ENCODE measurements at places on chromosomes 16 and 17.

GRCh38 chr16:3735541-3735940 lies 18.2 kb upstream of the TRAP1 start:
- DNase-seq, result no peak

DNA sequence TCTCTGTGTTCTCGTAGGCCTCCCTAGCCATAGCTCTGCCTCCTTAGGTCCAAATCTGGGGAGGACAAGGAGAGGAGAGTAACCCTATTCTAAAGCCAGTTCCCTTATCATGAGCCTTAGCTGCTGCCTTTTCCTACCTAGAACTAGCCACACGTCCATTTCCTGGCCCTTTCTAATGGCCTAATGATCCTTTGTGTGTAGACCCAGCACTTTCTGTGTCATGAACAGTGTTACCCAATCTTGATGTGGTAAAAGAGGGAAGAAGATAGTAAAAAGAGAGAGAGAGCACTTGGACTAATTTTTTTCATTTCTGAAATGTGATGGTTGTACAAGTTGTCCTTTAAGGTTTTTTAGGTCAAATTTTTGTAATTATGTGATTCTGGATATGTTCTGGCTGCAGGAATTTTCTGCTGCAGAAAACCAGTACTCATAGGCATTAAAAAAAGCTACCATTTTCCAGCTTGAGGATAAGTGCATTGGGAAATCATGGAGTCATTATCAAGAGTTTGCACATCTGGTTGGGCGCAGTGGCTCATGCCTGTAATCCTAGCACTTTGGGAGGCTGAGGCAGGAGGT lies 18.2 kb downstream of the CASC3 start:
- no peak for DNase-seq

GRCh38 chr17:7750321-7750821 lies 32.8 kb downstream of the DNAH2 start:
- DNase-seq, result no peak

DNA sequence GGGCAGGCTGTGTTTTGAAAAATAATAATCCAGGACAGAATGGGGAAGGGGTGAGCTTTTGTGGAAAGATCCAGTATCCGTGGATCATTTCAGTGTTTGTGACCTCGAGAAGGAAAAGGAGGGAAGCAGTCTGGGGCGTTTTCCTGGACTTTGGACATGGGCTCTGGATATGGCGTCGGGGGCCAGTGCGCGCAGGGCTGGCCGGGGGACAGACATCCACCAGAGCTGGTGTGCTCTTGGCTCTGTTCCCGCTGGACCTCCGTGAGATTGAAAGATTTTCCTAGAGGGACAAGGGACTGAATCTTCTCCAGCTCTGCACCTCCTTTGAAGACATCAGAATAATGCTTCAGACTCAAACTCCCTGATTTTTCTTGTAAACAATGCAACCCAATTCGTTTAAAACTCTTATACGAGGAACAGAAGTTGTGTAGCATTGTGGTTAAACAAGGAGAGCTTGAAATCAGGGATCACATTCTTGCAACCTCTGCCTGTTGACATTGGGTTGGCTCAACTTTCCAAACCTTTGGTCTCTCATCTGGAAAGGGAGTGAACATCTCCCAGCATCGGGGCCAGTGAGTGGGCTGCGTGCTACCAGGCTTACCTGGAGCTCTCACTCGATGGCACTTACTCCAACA lies 75.9 kb downstream of the C16orf95 start:
- DNase-seq, result no peak

- DNase-seq, result no peak
These were observed 6.6 kb downstream of the ZSCAN10 start for GRCh38 chr16:3092501-3092941.

DNA sequence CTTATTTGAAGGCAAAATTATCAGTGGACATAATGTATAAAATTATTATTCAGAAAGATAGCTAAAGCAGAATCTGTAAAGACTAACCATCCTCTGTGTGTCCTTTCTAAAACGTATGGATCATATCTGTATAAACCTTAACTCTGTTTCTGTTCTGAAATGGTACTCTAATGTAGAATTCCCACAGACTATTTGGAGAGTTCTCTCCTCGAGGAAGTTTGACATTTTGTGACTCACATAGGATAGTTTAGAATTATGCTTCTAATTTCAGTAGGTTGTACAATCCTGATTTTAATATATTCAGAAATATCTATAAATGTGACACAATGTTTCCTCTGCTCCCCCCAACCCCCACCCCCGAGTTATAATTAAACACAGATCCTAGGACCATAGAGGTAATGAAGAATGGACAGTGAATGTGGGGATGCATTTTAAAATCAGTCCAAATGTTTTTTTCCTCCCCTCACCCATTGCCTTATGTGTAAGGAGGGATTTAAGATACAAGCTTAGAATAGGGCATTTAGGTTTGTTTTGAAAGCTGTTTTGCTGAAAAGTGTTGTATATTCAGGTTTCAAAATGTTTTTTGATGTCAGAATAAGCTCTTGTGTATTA lies 66.8 kb downstream of the BCAS3 start:
- no peak for DNase-seq

DNA sequence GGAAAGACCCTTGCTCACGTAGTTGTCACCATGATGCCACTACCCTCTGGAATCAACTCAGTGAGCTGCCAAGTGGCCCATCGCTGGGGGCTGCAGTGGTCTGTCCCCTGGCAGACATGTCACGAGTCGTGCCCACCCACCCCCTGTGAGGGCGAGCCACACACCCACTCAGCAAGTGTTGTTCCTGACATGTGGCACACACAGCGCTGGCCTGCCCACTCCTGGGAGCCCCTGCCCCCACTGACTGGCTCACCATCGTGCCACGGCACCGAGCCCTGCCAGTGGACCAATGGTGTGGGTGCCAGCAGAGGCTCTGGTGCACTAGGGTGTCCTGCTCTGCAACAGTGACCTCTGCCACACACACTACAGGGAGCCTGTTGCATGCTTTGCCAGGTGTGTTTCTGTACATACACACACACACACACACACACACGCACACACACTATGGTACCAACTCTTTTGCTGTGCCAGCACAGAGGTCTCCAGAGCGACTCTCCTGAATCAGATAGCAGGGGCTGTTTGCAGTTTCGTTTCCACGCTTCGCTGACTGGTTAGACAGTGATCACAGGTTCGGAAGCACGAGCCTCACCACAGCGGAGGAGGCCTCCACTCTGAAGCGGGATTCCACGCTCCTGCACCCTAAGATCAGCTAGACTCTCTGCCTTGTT lies 7.7 kb downstream of the RTN4RL1 start:
- no peak for DNase-seq

GRCh38 chr16:68237243-68238028 lies 1.5 kb upstream of the ESRP2 start:
- peak; percentile 91 for DNase-seq

GRCh38 chr17:45225964-45226530 lies 4.4 kb downstream of the FMNL1 start:
- DNase-seq, result peak; percentile 90
